ENCODE measurements at places on chromosomes 2 and 18.

GRCh38 chr2:156695595-156695994 lies 259.4 kb downstream of the GPD2 start:
- DNase-seq, result no peak

DNA sequence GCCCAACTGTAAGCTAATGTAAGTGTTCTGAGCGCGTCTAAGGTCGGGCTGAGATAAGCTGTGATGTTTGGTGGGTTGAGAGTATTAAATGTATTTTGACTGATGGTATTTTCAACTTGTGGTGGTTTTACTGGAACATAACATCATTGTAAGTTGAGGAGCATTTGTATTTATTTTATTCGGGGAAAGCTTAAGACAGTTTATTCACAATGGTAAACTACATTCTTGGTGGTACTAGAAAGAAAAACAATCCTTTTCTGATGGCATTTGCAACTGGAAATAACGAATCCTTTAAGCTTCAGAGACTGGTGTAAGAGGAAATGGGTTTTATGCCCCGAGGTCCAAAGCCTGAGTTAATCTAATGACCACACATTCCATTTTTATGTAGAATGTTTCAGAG lies 283.3 kb upstream of the NETO1 start:
- no peak for DNase-seq

DNA sequence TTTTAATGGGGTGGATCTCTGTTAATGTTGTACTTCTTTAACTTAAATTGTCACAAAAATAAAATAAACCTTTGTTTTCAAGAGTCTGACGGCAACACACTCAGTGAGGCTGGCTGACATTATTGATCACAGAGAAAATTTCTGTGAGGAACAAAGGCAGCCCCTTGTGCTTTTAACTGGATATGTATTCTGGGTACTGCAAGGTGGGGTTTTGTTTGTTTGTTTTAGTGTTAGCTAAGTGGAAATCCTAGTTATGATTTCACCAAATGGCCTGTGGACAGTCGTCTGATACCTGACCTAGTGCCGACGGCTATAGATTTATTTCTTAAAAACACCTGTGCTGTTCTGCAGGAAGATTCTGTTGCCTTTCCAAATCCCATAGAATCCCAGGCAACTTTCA lies 1329.5 kb upstream of the ZEB2 start:
- no peak for DNase-seq

DNA sequence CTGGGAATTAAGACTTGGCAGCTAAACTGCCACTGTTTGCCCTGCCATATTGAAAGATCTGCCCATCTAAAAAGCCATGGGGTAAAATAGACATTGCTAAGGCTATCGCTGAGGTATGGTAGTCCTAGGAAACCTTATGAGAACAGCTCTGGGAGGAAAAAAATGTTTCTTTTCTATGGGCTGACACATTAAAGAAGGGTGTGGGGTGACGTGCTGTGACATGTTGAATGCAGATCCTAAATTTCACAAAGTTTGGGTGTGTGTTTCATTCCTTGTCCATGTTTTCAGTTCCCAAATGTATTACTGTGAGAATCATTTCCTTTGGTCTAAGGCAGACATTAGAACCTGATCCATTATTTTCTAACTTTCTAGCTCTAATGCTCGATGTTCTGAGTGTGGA lies 766.4 kb downstream of the BCL11A start:
- no peak for DNase-seq

- DNase-seq, result no peak
Measured at GRCh38 chr2:156448766-156449165, 12.6 kb downstream of the GPD2 start.

- DNase-seq, result no peak
Measured at GRCh38 chr18:80232710-80233109, 14.6 kb downstream of the PARD6G start.

GRCh38 chr2:240953426-240954410 lies 44.7 kb upstream of the SNED1 start:
- no peak for DNase-seq

DNA sequence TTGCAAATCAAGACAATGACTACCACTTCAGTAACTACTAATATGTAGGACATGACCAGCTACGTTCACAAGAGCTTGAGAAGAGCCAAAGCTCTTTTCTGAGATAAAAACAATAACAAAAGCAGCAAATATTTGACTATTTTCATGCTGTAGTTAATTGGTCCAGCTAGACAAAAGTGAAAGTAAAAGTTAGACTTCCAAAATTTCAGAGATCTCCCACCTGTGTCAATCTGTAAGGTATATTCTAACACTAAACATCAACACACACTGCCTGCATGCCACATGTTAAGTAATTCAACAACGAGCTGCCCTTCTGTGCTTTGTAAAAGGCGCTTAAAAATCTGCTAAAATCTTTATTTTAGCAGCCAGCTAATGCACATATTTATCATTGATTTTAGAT lies 185.9 kb downstream of the SLC39A10 start:
- no peak for DNase-seq

GRCh38 chr2:157466764-157467163 lies 22.9 kb upstream of the CYTIP start:
- no peak for DNase-seq

GRCh38 chr2:71385012-71385411 lies 53.4 kb downstream of the ZNF638 start:
- DNase-seq, result no peak

GRCh38 chr18:43484710-43485109 lies 207.4 kb upstream of the SYT4 start:
- DNase-seq, result no peak

DNA sequence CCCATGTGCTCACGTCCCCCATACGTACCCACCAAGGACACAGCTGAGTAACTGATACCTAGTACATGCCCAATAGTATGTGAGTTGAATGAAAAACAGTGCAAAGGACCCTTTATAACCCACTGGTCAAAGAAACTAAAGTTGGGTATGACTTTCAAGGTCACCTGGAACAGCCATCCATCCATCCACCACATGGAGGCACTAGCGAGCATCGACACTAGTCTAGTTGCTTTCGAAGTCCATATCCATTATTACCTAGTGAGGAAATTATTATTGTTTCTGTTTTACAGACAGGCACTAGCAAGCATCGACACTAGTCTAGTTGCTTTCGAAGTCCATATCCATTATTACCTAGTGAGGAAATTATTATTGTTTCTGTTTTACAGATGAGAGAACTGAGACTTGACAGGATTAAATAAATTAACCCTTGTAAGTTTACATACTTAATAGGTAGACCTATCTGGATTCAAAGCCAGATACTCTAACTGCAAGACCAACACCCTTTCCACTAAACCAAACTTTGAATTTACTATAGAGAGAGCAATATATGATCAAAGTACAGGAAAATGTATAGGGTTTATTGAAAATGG lies 233.7 kb downstream of the METTL4 start:
- DNase-seq, result peak; percentile 11

DNA sequence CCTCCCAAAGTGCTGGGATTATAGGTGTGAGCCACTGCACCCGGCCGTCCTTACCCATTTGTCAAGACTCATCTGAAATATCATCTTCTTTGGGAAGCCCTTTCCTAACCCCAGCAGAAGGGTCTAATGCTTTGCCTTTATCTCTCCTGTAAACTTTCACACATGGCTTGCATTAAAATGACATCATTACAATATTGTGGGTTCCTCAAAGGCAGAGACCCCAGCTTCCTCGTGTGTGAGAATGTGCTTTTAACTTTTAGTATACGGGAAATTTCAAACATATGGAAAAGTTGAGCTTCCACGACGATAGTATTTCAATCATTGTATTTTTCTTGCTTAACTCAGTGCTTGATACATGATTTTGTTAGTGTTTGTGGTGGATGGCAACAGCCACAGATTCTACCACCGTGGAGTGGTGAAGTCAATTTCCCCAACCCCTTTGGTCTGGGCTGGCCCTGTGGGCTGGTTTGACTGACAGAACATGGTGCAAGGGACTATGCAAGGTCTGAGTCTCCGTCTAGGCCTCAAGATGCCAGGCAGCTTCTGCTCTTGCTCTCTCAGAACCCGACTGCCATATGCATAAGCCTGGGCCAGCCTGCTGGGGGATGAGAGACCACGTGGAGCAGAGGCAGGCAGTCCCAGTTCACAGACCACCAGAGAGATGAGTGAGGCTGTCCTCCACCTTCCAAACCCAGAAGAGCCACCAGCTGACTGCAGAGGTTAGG lies 39.9 kb downstream of the NGEF start:
- no peak for DNase-seq

DNA sequence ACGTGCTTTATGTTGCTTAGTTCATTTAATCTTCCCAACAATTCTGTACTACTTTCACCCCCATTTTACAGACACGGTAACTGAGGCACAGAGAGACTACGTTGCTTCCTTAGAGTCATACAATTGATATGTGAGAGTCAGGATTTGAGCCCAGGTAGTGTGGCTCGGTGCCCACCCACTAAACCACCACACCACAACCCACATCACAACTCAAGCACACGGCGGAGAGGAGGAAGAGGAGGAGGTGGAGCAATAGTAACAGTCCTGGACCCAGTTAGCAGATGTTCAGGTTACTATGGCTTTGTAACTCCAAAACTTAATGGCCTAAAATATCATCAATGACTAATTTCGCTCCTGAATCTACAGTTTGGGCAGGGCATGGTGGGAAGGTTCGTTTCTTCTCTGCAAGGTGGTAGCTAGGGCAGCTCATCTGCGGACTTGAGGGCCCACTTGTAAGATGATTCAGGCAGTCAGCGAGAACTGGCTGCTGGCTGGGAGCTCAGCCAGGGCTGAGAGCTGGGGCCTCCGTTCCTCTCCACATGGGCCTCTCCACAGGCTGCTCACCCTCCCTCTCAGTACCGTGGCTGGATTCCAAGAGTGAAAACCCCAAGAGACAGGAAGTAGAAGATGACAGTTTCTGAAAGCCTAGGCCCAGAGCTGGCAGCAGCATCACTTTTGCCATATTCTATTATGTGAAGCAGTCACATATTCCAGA lies 167.1 kb downstream of the ZFP36L2 start:
- peak; percentile 1 for DNase-seq

- DNase-seq, result no peak
Measured at GRCh38 chr2:21005111-21005699, 38.7 kb downstream of the APOB start.

DNA sequence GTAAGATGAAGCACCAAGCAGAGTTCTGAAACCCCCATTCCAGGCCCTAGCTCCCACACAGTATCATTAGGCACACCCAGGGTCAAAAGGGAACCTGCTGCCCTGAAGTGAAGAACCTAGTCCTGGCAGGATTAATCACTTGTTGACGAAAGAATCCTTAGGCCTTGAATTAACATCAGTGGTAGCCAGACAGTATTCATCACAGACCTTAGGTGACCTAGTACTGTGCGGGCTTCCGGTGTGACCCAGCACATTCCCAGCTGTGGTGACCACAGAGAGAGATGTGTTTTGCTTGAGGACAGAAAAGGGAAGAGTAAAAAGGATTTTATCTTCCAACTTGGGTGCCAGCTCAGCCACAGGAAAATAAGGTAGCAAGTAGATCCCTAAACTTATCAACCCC lies 1071.4 kb upstream of the FAM98A start:
- DNase-seq, result no peak

GRCh38 chr2:147789720-147790119 lies 55.1 kb upstream of the ACVR2A start:
- no peak for DNase-seq

GRCh38 chr2:228949831-228950230 lies 321.3 kb downstream of the PID1 start:
- DNase-seq, result no peak

DNA sequence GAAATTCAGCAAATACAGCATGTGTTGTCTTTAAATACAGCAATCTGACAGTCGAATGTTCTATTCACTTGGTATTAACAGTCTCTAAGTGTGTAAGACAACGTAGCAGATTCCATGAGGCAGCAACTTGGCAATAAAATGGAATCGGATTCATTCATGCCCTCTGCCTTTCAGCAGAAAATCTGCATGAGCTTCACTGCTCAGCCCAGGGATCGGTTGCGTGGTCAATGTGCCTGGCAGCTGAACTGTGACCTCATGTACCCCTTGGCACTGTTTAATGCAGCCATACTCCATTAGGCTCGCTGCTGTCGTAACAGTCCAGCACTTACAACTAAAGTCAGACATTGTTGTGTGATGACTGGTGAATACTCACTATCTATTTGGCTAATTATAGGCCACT lies 17.7 kb upstream of the RGPD4 start:
- no peak for DNase-seq

GRCh38 chr18:24103320-24104021 lies 35.4 kb upstream of the CABYR start:
- DNase-seq, result no peak

GRCh38 chr18:69889009-69889408 lies 58.7 kb downstream of the CD226 start:
- DNase-seq, result no peak

DNA sequence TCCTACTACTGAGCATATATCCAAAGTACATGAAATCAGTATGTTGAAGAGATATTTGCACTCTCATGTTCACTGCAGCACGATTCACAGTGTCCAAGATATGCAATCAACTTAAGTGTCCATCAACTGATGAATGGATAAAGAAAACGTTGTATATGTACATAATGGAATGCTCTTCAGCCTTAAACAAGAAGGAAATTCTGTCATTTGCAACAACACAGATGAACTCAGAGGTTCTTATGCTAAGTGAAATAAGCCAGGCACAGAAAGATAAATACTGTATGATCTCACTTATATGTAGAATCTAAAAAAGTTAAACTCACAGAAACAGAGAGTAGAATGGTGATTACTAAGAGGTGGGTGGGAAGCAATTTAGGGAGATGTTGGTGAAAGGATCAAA lies 149.2 kb downstream of the EVA1A start:
- no peak for DNase-seq

Measured in activated CD8-positive, alpha-beta memory T cell treated with anti-CD3 and anti-CD28 coated beads for 1 hour (primary cell).